ENCODE measurements at places on chromosomes 6 and 20. TPM values are rescaled to one million over a fixed set of nuclear protein-coding genes. Genes with fewer than 3 reads are reported as not detected.
A peak's percentile ranks its signal among the peaks of the same experiment; 100 is the strongest.

GRCh38 chr6:100712997-100713396 lies 168.1 kb downstream of the ASCC3 start:
- no peak for DNase-seq
- H3K27me3 ChIP-seq, result no peaks in the 10 kb centered on the region
- no peaks in the 10 kb centered on the region for H3K4me1 ChIP-seq
- H3K27ac ChIP-seq, result peak overlapping the region; percentile 50

Gene TNNC2
- total RNA-seq, result 3.0 TPM

GRCh38 chr20:51312480-51312783 lies 230.1 kb downstream of the NFATC2 start:
- H3K4me3 ChIP-seq, result peak overlapping the region; percentile 48
- no peak for DNase-seq
- H3K4me1 ChIP-seq, result peaks cover 48% of the 10 kb centered on the region
- peak overlapping the region; percentile 80 for H3K27ac ChIP-seq
- peaks cover 22% of the 10 kb centered on the region for H3K36me3 ChIP-seq

DNA sequence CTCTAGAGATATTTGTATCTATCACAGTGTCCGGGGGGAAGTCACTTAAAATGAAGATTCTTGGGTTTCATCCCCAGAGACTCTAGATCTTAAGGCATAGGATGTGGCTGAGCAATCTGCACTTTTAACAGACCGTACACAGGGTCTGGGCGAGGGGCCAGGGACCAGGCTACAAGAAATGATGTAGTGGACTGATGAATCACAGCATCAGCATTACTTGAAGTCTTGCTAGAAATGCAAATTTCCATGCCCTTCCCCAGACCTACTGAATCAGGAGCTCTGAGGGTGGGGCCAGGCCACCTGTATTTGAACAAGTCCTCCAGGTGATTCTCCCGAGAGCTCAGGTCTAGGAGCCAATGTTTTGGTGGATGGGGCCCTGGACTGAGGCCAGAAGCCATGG lies 168.4 kb downstream of the DOK5 start:
- H3K27ac ChIP-seq, result no peak overlapping the region
- no peak for DNase-seq
- no peaks in the 10 kb centered on the region for H3K27me3 ChIP-seq
- peaks cover 10% of the 10 kb centered on the region for H3K4me1 ChIP-seq
- H3K36me3 ChIP-seq, result no peaks in the 10 kb centered on the region

Gene GSTA5
- not detected for total RNA-seq

GRCh38 chr6:125853756-125854155 lies 63.0 kb downstream of the NCOA7 start:
- H3K27me3 ChIP-seq, result no peaks in the 10 kb centered on the region
- no peak overlapping the region for H3K27ac ChIP-seq
- no peak for DNase-seq
- no peaks in the 10 kb centered on the region for H3K36me3 ChIP-seq

All from WTC11 (cell line).